ENCODE measurements at places on chromosomes 1 and 21. TPM values are rescaled to one million over a fixed set of nuclear protein-coding genes. Genes with fewer than 3 reads are reported as not detected.
A peak's percentile ranks its signal among the peaks of the same experiment; 100 is the strongest.

DNA sequence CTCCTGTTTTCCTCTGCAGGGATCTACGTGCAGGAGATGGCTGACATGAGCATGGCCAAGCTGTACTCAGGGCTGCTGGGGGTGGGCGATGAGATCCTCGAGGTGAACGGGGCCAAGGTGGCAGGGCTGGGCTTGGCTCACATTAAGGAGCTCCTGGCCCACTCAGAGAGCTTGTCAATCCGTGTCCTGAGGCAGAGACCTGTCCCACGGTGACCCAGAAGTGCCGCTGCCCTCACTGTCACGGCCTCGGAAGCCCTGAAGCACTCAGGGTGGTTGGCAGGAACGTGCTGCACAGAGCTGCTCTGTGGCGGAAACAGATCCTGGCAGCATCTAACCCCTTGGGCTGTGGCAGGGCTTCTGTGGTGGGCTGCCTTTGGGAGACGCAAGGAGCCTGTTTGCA is 37.6 kb downstream of the KIAA1614 start:
- no peak overlapping the region for H3K4me3 ChIP-seq
- no peaks in the 10 kb centered on the region for H3K27me3 ChIP-seq
- peaks cover 18% of the 10 kb centered on the region for H3K4me1 ChIP-seq
- H3K27ac ChIP-seq: no peak overlapping the region
- peaks cover 33% of the 10 kb centered on the region for H3K36me3 ChIP-seq

GRCh38 chr1:58983162-58983561 is 199.3 kb upstream of the JUN start:
- H3K4me1 ChIP-seq: peaks cover 40% of the 10 kb centered on the region
- no peak overlapping the region for H3K27ac ChIP-seq
- no peaks in the 10 kb centered on the region for H3K27me3 ChIP-seq
- H3K36me3 ChIP-seq: no peaks in the 10 kb centered on the region
- H3K4me3 ChIP-seq: no peak overlapping the region

- H3K27me3 ChIP-seq: no peaks in the 10 kb centered on the region
- no peak for DNase-seq
- H3K4me1 ChIP-seq: no peaks in the 10 kb centered on the region
- no peaks in the 10 kb centered on the region for H3K36me3 ChIP-seq
Observed at GRCh38 chr1:69441496-69441895, 126.2 kb upstream of the LRRC7 start.

DNA sequence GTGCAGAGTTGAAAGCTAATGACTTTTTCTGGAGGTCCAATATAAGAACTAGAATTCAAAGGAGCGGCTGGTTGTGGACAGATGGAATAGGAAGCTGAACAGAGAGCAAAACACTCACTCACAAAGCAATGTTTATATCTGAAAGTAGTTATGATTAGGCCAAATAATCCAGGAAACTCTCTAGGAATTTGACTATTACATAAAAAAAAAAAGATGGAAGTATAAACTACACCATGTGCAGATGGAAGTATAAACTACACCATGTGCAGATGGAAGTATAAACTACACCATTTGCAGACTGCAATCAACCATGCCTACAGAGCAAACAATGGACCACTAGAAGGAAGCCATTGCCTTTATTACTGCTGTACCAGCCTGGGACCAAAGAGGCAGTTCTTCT is 771.1 kb downstream of the BRINP3 start:
- H3K36me3 ChIP-seq: no peaks in the 10 kb centered on the region
- H3K27ac ChIP-seq: no peak overlapping the region
- H3K4me3 ChIP-seq: no peak overlapping the region
- no peaks in the 10 kb centered on the region for H3K27me3 ChIP-seq
- no peaks in the 10 kb centered on the region for H3K4me1 ChIP-seq
- no peak for DNase-seq

DNA sequence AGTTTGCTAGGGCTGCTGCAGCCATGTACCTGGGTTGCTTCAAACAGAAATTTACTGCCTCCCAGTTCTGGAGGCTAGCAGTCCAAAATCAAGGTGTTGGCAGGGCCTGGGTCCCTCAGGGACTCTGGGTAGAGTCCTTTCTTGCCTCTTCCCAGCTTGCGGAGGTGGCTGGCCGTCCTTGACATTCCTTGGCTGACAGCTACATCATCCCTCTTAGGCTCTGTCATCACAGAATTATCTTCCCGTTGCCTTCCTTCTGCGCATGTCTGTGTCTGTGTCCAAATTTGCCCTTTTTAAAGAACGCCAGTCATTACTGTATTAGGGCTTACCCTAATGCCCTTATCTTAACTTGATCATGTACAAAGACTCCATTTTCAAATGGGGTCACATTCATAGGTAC is 37.6 kb upstream of the PGBD5 start:
- H3K27ac ChIP-seq: no peak overlapping the region
- H3K27me3 ChIP-seq: peaks cover 21% of the 10 kb centered on the region
- DNase-seq: no peak

GRCh38 chr1:247884797-247885413 is 10.5 kb upstream of the OR2W3 start:
- no peak overlapping the region for H3K4me3 ChIP-seq
- no peaks in the 10 kb centered on the region for H3K27me3 ChIP-seq
- no peak overlapping the region for H3K27ac ChIP-seq
- no peaks in the 10 kb centered on the region for H3K4me1 ChIP-seq
- H3K36me3 ChIP-seq: no peaks in the 10 kb centered on the region

DNA sequence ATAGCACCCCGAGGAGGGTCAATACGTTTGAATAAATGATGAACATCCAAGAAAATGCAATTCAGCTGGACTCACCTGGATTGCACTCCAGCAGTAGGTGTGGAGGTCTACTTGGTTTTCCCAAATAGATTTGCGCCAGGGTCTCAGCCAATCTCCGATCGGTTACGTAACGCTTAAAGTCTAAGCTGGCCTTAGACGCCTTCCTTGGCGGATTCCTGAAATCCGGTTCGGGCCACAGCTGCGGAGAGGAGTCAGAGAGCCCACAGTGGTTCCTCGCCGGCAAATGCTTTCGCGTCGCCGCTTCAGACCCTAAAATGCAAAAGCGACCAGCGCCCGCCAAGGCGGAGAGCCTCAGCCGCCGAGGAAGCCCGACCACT is 322 bp downstream of the TFB2M start:
- peaks cover 12% of the 10 kb centered on the region for H3K36me3 ChIP-seq
- H3K27me3 ChIP-seq: no peaks in the 10 kb centered on the region
- peaks cover 43% of the 10 kb centered on the region for H3K4me1 ChIP-seq
- H3K27ac ChIP-seq: peak overlapping the region; percentile 98
- H3K4me3 ChIP-seq: peak overlapping the region; percentile 97

GRCh38 chr1:117001254-117001927 is at the start of gene CD101:
Gene CD101, plus strand, starts transcription at chr1:117001760. Its CDS starts 58 bp downstream, at chr1:117001818.
- DNase-seq: peak; percentile 42
- H3K36me3 ChIP-seq: peaks cover 13% of the 10 kb centered on the region
- H3K4me1 ChIP-seq: peaks cover 54% of the 10 kb centered on the region
- H3K27me3 ChIP-seq: no peaks in the 10 kb centered on the region
- H3K4me3 ChIP-seq: peak within 1 kb of the TSS; percentile 6

DNA sequence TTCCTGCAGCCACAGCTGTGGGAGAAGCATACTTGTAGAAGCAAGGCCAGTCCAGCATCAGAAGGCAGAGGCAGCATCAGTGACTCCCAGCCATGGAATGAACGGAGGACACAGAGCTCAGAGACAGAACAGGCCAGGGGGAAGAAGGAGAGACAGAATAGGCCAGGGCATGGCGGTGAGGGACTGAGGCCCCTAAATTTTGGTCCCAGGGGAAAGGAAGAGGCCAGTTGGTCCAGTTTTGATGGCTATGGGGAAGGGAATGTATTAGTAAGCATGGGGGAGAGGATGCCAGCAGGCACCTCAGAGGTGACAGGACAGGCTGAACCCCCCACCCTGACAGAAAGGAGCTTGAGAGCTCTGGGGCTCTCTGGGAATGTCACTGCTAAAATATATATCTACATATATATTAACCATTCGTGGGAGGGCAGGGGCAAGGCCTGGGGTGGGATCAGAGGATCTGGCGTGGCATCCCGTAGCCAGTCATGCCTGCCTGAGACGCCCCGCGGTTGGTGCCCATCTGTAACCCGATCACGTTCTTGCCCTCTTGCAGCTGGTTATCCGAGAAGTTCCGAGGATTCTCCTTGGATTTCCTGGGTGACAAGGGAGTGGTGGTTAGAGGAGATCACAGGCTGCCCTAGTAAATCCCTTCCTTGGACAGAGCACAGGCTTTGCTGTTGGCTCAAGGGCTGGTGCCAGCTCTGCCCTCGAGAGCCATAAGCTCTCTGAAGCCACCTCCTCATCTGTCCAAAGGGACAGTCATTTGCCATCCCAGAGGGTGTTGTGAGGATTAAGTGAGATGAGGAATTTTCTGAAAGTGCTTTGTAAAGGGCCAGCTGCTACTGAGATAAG is 6.7 kb downstream of the TAGLN2 start:
- no peak for DNase-seq
- peak overlapping the region; percentile 62 for H3K27ac ChIP-seq
- peaks cover 66% of the 10 kb centered on the region for H3K36me3 ChIP-seq
- no peak overlapping the region for H3K4me3 ChIP-seq

- H3K4me3 ChIP-seq: no peak overlapping the region
- no peak overlapping the region for H3K27ac ChIP-seq
- peak; percentile 47 for DNase-seq
- no peaks in the 10 kb centered on the region for H3K4me1 ChIP-seq
- H3K36me3 ChIP-seq: no peaks in the 10 kb centered on the region
- no peaks in the 10 kb centered on the region for H3K27me3 ChIP-seq
Observed at GRCh38 chr1:61851849-61852669, 109.8 kb downstream of the PATJ start.

- no peaks in the 10 kb centered on the region for H3K27me3 ChIP-seq
- peak overlapping the region; percentile 72 for H3K27ac ChIP-seq
- peak overlapping the region; percentile 31 for H3K4me3 ChIP-seq
- DNase-seq: no peak
- H3K36me3 ChIP-seq: no peaks in the 10 kb centered on the region
Observed at GRCh38 chr21:15052459-15052763, 12.4 kb downstream of the NRIP1 start.

GRCh38 chr1:192954705-192955265 is 104.4 kb downstream of the UCHL5 start:
- no peaks in the 10 kb centered on the region for H3K27me3 ChIP-seq
- DNase-seq: no peak
- H3K27ac ChIP-seq: no peak overlapping the region
- no peaks in the 10 kb centered on the region for H3K4me1 ChIP-seq
- no peaks in the 10 kb centered on the region for H3K36me3 ChIP-seq

GRCh38 chr1:61083013-61083806 is 849 bp downstream of the NFIA start:
- peaks cover 65% of the 10 kb centered on the region for H3K27me3 ChIP-seq
- H3K27ac ChIP-seq: no peak overlapping the region
- H3K4me3 ChIP-seq: peak overlapping the region; percentile 81
- peaks cover 8% of the 10 kb centered on the region for H3K36me3 ChIP-seq
- peaks cover 40% of the 10 kb centered on the region for H3K4me1 ChIP-seq

The DMBX1 gene
- not detected for total RNA-seq

The LAD1 gene
- not detected for total RNA-seq

The RGS8 gene
- total RNA-seq: not detected

The CADM3 gene
- not detected for total RNA-seq
